KBM-7 (cell line): ENCODE measurements at places on chromosomes 6 and 20.

DNA sequence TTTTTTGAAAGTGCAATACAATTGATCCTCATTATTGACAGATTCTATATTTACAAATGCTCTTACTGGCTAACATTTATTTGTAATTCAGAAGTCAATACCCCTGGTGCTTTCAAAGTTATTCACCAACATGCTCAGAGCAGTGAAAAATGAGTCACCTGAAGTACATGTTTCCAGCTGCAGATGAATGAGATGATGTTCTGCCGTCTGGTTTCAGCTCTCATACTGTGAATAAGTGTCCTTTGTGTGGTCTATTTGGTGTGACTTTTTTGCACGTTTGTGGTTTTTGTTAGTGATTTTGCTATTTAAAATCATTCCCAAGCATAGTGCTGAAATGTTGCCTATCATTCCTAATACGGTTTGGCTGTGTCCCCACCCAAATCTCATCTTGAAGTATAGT, 22.3 kb upstream of the EYA4 start:
- DNase-seq, result no peak

- DNase-seq, result no peak
Measured at GRCh38 chr6:136511926-136512325, 38.3 kb downstream of the MAP7 start.

GRCh38 chr6:3627501-3627900, 124.0 kb downstream of the PXDC1 start:
- DNase-seq, result no peak

GRCh38 chr6:30749554-30750378, 5.4 kb upstream of the IER3 start:
- DNase-seq, result no peak

- no peak for DNase-seq
Measured at GRCh38 chr6:111563581-111563980, 42.1 kb downstream of the TRAF3IP2 start.

DNA sequence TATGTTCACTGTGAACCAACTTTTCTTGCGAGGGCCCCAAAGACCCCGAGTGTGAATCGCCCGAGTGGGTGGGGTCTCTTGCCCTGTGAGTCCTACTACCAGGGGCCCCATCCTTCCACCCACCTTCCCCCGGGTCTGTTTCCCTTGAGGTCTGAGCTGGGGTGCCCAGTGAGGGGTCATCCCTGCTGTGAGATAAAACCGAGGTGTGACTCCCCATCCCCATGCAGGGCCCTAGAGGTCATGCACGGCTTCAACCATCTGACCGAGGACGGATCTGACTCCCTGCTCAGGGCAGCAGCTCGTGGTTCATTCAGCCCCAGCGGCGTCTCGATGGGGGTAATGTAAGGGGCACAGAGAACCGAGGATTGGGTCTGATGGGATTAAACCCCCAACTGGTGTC, 103.1 kb upstream of the SULF2 start:
- no peak for DNase-seq

DNA sequence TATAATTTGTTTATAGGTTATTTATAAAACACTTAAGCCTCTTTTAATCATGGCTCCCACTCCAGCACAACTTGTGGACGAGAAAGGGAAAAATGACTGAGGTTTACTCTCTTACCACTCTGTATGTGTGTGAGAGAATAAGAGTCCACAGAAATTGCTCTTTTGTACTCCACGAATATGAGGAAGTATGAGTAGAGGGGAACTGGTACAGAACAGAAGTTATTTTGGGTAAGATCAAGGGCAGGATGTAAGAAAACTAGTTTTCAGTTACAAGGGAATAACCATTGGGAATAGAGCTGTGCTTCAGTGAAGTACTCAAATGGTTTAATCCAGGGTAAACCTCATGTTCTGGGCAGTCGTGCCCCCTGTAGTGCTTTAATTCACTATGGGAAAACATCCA, 72.6 kb downstream of the REV3L start:
- peak; percentile 50 for DNase-seq

DNA sequence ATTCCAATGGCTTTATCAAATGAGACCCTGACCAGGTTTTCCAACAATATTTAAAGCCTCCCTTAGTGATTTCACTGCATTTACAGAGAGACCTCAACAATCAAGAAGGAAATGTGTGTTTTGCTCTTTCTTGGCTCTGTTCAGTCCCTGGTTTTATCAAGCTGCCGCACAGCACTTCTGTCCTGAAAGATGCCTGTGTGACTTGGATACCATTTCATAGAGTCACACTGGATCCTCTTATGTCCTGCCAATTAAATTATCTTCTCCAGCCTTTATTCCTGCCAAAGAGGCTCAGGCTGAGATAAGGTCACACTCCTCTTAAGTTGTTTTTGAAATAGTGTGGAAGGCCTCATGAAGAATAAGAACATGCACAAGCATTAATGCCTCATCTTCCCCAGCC, 197.0 kb upstream of the RNF217 start:
- DNase-seq, result no peak

- no peak for DNase-seq
Measured at GRCh38 chr6:109991201-109992101, 13.3 kb downstream of the GPR6 start.

DNA sequence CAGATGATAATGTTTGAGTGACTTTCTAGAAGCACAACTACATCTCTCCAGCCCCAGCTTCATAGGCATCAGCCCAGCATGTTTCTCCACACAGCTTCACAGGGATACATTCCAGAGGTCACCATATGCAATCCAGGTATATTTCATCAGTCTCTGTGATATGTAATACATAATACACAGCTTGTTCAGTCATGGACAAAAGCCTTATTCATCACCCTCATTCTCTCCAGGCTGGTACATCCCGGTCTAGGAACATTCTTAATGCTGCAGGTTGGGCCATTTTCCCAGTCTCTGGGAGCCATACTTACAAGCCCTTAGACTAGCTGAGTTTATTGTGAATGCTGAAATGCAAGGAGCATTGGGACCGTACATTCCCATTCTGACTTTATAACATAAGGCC, 169.4 kb downstream of the TMEM200A start:
- DNase-seq, result no peak

GRCh38 chr6:155352811-155353210, 38.5 kb upstream of the TFB1M start:
- no peak for DNase-seq

- no peak for DNase-seq
Measured at GRCh38 chr20:14441201-14441600, 103.8 kb upstream of the FLRT3 start.

DNA sequence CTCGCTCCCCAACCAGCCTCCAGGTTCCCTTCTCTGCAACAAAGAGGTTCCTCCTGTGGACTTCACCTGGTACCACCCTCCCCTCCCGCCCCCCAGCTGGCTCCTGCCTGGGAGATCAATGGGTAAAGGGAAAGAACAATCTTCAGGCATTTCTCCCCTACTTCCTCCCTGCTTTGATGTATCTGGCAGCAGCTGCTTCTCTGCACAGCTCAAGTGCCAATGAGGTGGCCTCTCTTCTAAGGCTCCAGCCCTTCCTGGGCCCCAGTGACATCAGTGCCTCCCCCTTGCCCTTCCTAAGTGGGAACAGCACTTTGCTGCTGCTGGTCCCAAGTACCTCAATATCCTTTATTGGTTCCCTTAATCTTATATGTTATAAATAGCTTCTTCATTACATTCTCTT, 23.5 kb downstream of the MOCS1 start:
- DNase-seq, result no peak

- DNase-seq, result no peak
Measured at GRCh38 chr6:160919723-160920440, 71.7 kb upstream of the MAP3K4 start.

- no peak for DNase-seq
Measured at GRCh38 chr6:8279041-8279805, 156.1 kb downstream of the SLC35B3 start.

GRCh38 chr6:45327956-45328522, at the start of gene RUNX2:
RUNX2 (plus strand) TSS chr6:45328330; CDS start chr6:45328727, 397 bp downstream.
- DNase-seq, result no peak

- DNase-seq, result no peak
Measured at GRCh38 chr20:9500121-9500520, 14.3 kb upstream of the LAMP5 start.

DNA sequence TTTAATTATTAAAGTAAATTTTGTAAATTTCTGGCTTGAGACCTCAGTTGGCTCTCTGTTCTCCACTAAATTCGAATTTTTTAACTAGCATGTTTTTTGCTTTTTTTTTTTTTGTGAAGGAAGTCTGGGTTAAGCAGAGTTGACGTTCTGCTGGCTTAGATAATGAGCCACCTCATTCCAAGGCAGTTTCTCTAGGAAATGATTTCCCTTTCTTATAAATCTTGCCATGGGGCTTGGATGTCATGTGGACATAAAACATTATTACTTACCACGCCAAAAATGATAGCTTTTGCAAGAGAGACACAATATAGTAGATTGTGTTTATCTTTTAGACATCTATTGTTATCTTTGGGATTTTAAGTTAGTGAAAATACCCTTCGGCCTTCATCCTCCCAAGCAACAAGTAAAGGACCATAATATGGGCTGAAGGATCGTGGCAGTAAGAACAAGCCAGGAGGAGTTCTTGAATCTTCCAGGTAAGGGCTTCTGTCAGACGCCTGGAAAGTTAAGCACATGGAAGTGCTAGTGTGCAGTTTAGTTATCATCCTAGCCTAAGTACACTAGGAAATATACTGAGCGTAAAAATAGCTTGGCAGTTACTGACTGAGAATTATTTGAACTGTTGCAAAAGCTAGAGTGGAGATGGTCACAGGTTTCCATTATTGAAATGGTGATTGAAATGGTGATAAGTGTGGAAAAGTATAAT, 30.7 kb downstream of the ADGRG6 start:
- no peak for DNase-seq

GRCh38 chr6:142592876-142593275, 291.1 kb downstream of the ADGRG6 start:
- no peak for DNase-seq

GRCh38 chr6:2885967-2886735, 17.0 kb downstream of the SERPINB9 start:
- DNase-seq, result no peak

DNA sequence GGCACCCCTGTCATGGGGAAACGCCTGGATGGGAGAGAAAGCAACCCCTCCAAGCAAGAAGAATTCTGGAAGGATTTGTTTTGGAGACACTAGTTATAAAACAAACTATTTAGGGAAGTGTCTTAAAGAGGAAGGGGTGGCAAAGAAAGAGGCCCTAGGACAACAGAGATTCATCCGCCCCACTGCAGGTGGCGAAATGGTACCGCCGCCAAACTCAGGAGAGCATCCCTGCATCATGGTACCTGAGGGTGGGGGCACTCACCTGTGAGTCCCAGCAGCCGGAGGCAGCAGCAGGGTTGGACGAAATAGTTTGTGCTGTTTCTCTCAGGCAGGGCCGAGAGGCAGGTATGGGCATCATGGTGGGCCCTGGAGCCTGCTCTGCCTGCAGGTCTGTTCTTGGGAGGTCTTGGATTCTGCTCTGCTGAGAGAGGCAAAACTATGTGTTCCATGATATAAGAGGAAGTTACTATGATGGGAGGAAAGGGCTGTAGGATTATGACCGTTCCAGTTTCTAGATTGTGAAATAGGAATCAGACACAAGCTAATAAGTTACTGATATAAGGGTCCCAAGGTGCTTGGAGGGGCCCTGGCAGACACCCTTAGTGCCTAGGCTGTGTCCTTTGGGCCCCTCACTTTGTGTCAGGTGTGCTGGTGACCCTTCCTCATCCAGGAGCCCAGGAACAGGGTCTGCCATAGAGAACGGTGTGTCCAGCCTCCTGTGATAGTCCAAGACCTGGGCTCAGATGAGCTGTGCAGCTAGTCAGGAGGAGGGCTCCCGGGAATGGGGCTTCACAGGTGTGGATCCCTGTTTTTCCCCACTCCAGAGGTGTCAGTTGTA, 20.4 kb downstream of the SIRPD start:
- peak; percentile 30 for DNase-seq

DNA sequence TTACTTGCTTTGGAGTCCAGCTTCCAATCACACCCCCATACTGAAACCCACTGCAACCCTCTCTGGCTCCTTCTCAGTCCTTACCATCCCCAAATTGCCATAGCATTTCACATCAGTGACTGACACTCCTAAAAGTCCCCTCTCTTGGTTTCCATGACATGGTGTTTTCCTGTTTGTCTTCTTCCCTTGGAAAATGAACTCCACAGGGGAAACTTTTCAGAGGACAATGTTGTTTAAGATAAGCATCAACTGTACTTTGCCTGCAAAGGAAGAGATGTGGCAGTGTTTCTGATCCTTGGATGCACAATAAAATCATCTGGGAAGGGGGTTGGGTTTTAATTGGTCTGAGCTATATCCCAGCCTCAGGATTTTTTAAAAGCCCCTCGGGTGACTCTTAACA, 214.9 kb downstream of the HACE1 start:
- DNase-seq, result no peak

- DNase-seq, result no peak
Measured at GRCh38 chr6:140915551-140915950, 1217.2 kb upstream of the GJE1 start.

DNA sequence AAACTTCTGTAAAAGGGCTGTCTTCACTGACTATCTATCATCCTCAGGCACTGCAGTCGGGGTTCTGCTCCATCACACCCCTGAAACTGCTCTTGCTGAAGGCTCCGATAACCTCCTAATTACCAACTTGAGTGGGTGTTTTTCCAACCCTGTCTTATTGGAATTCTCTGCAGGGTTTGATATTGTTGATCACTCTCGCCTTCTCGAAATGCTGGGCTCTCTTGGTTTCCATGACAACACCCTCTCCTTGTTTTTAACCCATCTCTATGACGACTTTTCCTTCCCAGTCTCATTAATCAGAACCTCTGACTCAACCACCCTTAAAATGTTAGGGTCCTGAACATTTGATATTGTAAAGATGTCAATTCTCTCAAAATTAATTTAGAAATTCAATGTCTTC, 39.4 kb upstream of the NNAT start:
- DNase-seq, result no peak

- DNase-seq, result no peak
Measured at GRCh38 chr20:58238490-58238889, 10.0 kb upstream of the ANKRD60 start.

- DNase-seq, result no peak
Measured at GRCh38 chr6:168581706-168582105, 140.7 kb downstream of the SMOC2 start.

DNA sequence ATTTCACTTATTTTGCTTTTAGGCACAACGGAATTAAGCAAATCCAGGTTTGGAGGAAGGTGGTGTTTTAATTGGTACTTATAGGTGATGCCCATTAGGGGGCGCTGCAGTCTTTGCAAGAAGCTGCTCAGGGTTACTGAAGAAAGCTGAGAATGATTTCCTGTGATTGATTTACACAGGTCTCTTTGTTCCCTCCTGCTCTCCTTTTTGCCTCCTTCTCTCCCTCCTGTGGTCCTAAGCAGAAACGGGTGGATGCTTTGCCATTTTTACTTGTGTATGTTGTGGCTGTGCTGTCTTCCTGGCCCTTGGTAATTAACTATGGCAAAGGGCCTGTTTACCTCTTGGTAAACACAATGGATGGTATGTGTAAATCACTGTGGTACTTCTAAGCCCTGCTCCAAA, 97.8 kb downstream of the ANKS1A start:
- peak; percentile 77 for DNase-seq

GRCh38 chr6:119609865-119610264, 260.3 kb upstream of the MAN1A1 start:
- DNase-seq, result peak; percentile 2
